Cardiac fibroblast (primary cell): ENCODE measurements at places on chromosomes 2 and 18.
A peak's percentile ranks its signal among the peaks of the same experiment; 100 is the strongest.

- DNase-seq = no peak
Measured at GRCh38 chr2:100812573-100812972, 7.4 kb upstream of the NPAS2 start.

- peak; percentile 54 for DNase-seq
Measured at GRCh38 chr2:237320801-237321560, 93.0 kb downstream of the COL6A3 start.

DNA sequence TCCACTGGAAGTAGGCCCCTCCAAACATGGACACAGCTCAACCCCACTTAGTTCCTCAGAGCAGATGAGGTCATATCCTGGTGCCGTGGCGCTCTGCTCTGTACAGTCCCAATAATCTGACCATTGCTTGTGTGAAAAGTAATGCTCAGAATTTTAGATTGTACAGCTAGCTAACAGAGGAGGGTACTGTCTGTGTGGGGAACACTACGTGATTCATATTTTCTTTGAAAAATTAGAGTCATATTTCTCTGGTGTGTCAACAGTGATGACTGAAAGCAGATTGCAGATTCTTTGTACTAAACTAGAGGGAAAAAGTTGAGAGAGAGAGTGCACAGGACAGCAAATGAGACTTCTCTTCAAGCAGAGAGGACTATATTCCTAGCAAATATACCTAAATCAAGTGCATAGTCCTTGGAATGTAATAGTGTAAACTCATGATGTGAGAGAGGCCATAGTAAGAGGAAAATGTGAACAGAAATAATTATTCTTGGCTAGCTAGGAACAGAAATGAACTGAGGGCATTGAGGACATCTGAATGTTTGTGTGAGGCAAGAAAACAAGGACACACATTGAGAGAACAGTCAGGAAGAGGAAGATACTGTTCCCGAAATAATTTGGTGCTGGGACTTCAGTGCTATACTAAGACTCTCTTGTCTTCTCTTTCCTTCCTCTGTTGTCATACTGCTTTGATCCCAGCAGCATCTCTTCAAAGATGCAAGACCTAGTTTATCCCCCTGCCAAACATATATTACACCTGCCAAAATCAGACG, 157.0 kb upstream of the RND3 start:
- peak; percentile 65 for DNase-seq

DNA sequence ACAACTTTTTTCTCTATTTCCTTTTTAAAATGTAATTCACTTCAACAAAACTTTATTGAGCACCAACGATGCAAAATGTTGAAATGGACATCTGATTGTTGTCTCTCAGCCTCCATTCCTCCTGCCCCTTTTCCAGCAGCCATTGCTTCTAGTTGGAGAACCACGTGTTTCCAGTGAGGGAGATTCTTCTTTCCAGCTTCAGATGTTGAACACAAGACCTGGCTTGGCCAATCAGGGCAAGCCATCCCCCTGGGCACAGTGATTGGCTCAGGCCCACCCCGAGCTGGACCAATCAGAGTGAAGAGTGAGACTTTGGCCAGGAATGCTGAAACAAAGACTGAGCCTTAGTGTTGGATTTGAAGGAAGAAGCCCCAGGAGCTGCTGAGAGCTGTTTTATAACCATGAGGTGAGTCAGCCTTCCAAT, 59.0 kb downstream of the E2F6 start:
- peak; percentile 83 for DNase-seq

- DNase-seq = no peak
Measured at GRCh38 chr2:157414050-157414449, 29.8 kb downstream of the CYTIP start.

DNA sequence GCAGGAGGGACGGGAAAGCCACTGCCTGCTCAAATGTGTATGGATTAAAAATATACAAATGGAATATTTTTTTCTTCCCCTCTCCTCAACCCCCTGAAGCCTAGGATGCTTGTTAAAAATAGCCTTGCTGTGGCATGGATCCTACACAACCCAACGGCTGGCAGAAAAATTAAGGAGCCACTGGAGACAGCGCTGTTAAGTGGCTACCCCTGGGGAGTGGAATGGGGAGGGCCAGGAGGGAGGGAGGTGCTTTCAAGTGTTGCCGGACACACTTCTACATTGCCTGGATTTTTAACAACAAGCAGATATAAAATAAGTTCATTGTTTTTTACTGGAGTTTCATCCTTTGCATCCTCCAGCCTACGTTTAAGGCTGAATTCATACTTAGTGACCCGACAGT, 66.6 kb downstream of the ZBTB7C start:
- DNase-seq = no peak

GRCh38 chr2:120489023-120489422, 143.1 kb downstream of the INHBB start:
- no peak for DNase-seq

DNA sequence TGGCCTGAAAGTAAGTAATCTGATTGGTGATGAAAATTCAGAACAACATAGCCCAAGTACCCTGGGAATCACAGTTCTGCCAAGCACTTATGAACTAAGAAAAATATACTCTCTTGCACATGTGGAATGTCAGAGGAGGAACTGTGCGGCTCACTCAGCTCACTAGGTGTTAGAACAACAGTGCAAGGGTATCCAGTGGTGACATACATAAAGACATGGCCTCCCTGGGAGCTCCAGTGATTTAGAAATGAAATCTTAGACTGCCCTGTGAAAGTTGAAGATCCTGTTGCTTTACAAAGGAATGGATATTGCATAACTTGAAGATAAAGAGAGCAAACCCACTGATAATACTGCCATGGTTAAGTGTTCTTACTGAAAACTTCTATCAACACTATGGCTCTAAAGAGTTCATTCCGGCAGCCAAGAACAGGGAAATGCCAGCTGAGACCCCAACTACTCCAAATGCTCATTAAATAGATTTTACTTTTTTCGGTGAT, 246.2 kb downstream of the ARHGAP15 start:
- DNase-seq = no peak

DNA sequence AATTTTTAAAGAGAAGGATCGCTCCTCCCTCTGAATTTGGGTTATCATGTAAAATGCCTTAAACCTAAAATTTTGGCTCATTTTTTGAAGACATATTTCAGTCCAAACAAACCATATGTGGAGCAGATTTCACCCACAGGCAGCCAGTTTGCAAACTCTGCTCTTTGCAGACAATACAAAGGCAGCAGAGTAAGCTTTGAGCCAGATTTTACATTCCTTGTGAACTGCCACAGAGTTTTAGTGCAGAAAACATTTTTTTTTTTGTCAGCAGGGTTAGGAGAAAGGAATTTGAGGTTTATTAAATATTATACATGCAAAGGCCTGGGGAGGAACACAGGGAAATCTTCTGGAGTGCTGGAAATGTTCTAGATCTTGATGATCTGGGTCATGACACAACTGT, 171.9 kb upstream of the FN1 start:
- peak; percentile 32 for DNase-seq

DNA sequence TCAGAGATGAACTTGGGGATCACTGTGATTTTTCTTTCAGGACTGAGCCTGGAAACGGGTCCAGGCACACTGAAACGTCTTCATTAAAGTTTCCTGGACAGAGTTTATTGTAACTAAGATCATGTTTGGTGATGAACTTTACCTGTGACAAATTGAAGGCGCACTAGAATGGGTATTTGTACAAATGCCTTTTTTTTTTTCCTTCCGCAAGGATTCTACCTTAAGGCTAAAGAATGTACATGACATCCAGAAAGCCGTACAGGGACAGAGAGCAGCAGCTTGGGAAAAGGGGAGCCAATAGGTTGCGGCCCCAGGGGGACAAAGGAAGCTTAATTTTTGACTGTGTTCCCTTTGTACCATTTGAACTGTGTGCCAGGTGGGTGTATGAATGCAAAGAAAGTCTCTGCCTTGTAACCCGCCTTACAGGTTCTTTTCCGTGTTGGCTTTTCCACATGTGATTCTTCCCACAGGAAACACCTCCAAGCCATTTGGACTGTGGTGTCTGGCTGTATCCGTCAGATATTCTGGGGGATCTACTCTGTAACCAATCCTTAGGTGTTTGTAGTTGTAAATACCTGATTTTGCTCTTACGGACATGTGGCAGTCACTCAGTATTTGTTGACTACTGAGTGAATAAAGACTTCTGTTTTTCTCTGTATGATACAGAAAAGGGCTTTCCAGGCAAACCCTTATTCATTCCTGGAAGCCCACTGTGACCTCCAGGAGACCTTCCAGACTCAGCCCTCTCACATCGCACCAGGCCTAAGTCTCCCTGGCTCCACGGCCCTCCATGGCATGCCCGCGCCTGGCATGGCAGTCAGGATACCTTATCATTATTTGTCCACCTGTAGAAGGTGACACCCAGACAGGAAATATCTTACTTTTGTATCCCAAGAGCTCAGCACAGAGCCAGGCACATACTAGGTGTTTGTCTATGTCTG, 1.1 kb downstream of the LRRFIP1 start:
- DNase-seq = no peak
